ENCODE measurements at places on chromosomes 2 and 18.

DNA sequence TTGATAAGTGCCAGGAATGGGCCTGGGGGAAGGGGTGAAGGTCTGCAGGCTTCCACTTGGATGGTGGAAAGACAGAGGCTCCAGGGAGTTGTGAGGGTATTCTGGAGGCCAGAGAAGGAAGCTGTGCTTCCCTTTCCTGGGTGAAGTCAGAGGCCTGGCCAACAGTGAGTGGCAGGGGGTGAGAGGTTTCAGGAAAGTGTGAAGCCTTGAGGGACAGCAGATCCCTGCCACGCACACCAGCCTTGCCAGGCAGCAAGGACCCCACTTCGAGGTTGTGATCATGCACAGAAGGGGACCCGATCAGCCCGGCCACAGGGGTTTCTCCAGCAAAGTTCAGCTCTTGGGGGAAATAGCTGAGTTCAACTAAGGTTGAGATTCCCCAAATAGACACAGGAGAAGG is 66.5 kb downstream of the SMAD7 start:
- DNase-seq: no peak

DNA sequence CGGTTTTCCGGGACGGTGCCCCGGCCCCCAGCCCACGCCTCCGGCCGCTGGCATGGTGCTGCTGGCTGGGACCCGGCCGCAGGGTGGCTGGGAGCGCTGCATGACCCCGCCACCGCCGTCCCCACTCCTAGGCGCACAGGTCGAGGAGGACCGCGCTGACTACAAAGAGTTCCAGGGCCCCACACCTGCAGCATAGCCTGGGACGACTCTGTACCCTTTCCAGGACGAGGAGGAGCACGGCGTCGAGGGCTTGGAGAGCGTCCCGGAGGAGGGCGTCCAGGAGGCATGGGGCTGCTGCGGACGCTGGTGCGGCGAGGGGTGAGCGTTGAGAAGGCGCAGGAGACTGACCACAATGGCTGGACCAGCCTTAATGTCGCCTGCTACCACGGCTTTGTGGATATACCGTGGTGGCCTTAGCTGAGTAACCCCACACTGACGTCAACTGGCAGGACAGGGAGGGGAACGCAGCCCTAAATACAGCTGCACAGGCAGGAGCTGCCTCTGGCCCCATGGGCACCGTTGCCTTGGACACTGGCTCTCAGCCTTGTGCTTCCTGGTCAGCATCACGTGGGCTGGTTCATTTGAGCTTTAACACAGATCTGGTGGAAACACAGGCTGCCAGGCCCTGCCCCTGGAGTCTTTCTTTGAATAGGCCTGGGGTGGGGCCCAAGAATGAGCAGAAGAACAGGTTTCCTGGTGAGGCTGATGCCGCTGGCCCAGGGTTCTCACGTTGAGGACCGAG is 40.9 kb upstream of the TRIM43B start:
- no peak for DNase-seq

DNA sequence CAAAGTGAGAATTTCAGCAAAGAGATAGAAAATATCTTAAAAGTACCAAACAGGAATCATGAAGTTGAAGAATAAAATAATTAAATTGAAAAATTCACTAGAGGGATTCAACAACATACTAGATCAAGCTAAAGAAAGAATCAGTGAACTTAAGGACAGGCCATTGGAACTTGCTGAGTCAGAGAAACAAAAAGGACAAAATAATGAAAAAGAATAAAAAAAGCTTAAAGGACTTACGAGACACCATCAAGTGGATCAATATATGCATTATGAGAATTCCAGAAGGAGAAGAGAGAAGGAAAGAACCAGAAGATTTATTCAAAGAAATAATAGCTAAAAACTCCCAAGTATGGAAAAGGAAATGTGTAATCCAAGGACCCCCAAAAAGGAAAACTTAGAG is 158.4 kb downstream of the SLC4A10 start:
- DNase-seq: no peak

DNA sequence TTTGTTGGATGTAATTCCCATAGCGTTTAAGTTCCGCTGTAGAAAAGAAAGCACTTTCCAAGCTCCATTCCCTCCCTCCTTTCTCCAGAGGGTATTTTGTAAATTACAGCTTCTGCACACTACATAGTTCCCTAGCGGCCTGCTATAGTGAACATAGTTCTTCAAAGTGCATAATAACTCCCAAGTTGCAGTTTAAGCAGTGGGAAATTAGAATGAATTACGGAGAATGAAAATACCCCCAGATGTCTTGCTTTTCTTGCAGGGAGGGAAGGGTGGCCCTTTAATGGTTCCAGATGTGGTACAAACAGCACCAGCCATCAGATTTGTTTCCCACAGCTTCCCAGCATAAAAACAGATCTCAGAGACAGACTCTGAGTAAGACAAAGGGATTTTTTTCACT is 893.9 kb downstream of the SUCLG1 start:
- no peak for DNase-seq

GRCh38 chr2:36329251-36329650 is 26.3 kb upstream of the CRIM1 start:
- DNase-seq: no peak

DNA sequence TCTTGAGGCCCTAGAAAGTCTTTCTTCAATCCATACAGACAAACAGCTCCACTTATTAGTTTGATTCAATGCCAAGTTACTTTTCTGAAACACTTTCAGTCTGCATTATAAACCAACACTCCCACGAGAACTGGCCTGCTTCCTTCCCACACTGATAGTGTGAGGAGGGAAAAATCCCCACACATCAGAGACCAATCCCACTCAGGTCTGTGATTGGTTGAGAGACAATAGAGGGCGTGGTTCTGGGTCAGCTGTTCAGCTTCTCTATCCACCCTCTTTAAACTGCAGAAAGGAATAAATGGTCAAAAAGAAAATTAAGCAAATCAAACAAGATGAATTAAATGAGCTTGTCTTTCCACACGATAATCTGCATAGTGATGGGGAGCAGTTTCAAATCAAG is 152.5 kb downstream of the NRP2 start:
- no peak for DNase-seq

GRCh38 chr2:120551522-120551921 is 184.1 kb upstream of the GLI2 start:
- no peak for DNase-seq

- no peak for DNase-seq
Observed at GRCh38 chr2:159807183-159808031, 9.4 kb upstream of the CD302 start.

- no peak for DNase-seq
Observed at GRCh38 chr2:3126911-3127621, 250.6 kb downstream of the EIPR1 start.

GRCh38 chr2:168538133-168538532 is 82.1 kb downstream of the CERS6 start:
- DNase-seq: no peak

GRCh38 chr18:42734520-42734919 is 381.0 kb downstream of the RIT2 start:
- no peak for DNase-seq

- no peak for DNase-seq
Observed at GRCh38 chr2:174660984-174661675, 63.5 kb upstream of the WIPF1 start.

GRCh38 chr2:68206793-68207192 is 45.5 kb downstream of the PPP3R1 start:
- no peak for DNase-seq

DNA sequence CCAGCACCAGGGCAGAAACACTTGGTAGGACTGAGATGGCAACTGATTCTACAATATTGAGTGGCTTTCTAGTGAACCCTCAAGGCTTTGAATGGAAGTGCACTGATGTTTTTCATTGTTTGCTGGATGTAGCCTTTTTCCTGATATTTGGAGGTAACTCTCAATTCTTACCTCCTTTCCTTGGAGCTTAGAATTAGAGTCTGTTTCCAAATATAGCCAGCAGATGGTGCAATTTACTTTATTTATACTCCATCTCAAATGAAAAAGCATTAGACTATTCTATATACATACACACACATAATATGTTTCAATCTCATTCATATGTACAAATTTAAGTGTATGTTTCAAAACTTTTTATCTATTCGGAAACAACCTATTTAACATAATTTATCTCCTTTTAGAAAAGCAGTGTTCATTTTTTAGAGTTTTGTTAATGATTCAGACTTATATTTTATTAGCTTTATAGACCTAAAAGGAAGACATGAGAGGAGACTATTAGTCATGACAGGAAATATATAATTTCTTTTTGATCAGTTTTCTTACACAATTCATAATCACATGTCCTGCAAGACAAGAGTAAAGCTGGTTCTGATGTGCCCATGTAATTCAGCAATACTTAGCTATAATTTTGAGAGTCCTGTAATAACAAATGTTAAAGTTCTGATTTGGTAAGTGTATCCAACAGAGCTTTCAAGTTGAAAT is 124.8 kb downstream of the NUP35 start:
- no peak for DNase-seq

DNA sequence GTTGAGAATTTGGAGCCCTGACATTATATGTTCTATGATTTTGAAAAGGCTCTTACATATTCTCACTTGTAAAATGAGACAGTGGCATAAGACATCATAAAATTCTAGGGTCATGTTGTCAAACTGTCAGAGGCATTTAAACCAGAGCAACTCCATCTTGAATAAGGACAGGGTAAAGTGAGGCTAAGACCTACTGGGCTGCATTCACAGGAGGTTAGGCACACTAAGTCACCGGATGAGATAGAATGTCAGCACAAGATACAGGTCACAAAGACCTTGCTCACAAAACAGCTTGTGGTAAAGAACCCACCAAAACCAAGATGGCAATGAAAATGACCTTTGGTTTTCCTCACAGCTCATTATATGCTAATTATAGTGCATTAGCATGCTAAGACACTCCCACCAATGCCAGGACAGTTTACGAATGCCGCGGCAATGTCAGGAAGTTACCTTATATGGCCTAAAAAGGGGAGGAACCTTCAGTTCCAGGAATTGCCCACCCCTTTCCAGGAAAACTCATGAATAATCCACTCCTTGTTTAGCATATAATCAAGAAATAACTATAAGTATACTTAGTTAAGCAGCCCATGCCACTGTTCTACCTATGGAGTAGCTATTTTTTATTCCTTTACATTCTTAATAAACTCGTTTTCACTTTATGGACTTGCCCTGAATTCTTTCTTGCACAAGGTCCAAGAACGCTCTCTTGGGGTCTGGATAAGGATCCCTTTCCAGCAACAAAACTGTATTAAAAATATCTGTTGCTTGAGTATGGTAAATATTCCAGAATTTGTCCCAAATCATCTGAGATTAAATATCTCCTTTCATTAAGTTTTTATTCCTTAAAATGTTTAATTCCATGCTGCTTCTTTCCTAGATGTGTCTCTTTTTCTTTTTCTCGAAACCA is 406.4 kb downstream of the METTL4 start:
- DNase-seq: no peak

DNA sequence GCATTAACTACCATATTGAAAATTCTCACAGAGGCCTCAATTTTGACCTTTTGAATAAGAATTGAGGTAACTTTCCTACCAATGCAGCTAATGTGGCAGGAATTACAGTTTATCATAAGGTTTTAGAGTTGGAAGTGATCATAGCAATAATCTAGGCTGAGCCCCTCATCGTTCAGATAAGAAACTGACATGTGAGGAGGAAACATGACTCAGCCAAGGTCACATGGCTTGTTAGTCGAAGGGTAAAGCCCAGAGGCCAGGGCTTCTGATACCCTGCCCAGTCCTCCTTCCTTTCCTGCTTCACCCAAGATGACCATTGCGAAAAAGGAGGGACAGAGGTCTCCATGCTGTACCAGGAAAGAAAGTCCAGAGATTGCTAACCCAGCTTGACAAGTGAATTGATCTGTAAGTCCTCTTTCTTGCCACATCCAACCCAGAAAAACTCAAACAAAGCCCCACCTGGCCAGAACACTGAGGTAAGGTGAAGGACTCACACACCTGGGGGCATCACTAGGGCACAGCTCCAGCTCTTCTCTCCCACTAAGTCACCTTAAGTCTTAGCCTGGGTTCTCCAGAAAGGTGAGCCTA is 174.8 kb downstream of the EN1 start:
- no peak for DNase-seq

DNA sequence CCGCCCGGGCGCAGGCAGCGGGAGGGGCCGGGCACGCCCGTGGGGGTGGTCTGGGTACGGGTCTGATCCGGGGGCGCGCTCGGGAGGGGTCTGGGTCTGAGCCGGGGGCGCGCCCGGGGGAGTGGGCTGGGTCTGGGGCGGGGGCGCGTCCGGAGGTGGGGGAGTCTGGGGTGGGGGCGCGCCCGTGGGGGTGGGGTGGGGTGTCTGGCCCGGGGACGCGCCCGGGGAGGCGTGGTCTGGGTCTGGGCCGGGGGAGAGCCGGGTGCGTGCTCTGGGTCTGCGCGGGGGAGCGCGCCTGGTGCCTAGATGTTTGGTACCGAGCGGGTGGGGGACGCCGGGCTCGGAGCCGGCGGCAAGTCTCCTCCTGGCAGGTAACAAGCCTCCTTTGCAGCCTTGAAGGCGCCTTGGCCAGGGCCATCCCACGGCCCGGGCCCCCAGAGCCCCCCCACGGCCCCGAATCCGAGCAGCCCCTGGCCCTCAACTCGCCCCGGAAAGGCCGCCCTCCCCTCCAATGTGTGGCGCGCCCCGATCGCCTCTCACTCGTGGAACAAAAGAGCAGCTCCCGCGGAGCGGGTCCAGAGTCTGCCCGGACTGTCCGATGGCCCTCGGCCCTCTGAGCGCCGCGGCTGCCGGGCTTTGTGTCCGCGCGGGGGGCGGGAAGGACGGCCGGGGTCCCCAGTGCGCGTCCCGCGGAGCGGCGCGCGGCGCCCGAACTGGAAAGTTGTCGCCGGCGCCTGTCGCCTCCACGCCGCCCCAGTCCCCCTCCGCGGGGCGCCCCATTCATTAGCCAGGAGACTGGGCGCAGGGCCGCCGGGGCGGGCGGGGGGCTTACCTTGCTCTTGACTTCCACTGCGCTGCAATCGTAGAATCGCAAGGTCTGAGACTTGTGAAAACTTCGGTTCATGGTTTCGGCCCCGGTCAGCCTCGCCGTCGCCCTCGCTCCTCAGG is 595 bp downstream of the PARD6G start:
- no peak for DNase-seq

- no peak for DNase-seq
Observed at GRCh38 chr18:67771271-67771670, 254.8 kb upstream of the DSEL start.

- DNase-seq: no peak
Observed at GRCh38 chr2:195984923-195985726, 83.5 kb downstream of the DNAH7 start.

GRCh38 chr18:69853051-69853450 is 94.6 kb downstream of the CD226 start:
- no peak for DNase-seq

Measured in stimulated activated CD4-positive, alpha-beta T cell treated with anti-CD3 and anti-CD28 coated beads, Interleukin-12 subunit alpha, Interleukin-12 subunit beta, amount 100 ng/mL, for 4 hours (primary cell).